DMS79 treated with DMSO at 0.1 percent for 48 hours (cell line): ENCODE measurements at places on chromosomes 5 and 9.
A peak's percentile ranks its signal among the peaks of the same experiment; 100 is the strongest.

- DNase-seq: no peak
Observed at GRCh38 chr9:80952363-80952922, 736.9 kb downstream of the TLE1 start.

DNA sequence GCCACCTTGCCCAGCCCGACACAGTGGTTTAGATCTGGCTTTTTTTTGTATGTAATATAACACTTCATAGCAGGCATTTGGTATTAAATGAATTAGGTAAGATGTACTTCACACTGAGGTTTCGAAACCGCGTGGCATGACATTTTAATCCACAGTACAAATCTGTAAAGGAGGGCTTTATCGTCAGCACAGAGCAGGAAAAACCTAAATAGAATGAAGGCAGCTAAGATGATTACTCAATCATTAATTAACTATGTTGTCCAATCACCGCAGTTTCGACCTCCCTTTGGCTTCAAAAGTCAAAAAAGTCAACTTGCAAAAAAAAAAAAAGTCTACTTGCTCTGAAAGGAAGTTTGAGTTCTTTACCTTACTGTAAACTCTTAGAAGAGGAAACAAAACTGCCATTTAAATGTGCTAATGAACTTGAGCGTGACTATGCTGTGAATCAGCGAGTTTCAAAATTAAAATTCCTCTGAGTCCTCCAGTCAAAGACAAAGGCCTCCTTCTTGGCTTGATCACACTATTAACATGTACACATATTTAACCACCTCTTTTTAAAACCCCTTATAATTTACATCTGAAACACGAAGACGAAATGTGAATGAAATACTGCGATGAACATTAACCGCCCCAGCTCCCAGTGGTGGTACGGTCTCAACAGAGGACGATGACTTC is 698 bp upstream of the SEC24A start:
- peak; percentile 41 for DNase-seq

DNA sequence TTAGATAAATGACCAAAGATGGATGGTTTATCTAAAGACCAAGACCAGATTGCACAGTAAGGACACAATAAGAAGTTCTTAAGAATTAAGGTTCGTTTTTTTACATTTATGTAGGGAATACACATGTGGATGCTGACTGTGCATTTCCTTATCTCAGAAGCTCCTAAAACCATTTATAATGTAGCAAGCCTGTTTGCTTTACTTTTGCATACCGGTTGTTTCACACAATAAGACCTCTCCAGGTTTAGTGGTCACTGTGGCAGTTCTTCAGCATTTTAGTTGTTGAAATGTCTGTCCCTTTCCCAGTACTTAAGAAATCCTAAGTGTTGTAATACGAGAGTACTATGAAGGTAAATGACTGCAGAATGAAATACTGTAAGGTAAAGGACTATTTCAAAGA is 43.6 kb downstream of the BASP1 start:
- DNase-seq: peak; percentile 16

- DNase-seq: no peak
Observed at GRCh38 chr9:3525096-3525835, 535 bp downstream of the RFX3 start.

- peak; percentile 37 for DNase-seq
Observed at GRCh38 chr5:112636751-112637150, 100.9 kb upstream of the APC start.

DNA sequence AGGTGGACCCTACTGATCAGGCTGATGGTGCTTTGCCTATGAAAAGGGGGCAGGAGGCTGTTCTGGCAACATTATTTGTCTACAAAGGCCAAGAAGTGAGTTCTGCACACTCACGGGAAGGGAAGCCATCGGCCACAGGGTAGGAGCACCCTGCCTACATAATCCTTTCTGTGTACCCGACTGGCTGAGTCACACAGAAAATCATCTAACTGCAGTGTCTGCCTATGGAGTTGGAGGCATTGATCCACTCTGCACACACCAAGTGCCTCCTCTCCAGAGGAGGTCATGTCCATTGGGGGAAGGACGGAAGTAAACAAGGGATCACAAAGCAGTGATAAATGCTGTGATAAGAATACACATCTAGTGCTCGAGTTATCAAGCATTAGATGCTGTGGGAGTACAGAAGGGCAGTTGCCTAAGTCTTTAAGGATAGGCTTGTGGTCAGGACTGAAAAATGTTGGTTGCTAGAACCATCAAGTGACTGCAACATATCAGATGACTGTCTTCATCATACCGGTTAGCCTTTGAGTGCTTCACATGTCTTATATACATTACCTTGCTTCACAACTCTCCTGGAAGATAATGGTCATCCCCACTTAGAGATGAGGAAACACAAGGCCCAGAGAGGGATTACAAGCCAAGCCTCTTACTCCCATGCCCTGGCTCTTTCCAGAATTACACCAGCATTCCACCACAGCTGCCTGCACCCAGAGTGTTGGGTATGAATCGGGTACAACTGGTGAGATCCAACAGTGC is 1.3 kb upstream of the SLC2A8 start:
- DNase-seq: no peak

DNA sequence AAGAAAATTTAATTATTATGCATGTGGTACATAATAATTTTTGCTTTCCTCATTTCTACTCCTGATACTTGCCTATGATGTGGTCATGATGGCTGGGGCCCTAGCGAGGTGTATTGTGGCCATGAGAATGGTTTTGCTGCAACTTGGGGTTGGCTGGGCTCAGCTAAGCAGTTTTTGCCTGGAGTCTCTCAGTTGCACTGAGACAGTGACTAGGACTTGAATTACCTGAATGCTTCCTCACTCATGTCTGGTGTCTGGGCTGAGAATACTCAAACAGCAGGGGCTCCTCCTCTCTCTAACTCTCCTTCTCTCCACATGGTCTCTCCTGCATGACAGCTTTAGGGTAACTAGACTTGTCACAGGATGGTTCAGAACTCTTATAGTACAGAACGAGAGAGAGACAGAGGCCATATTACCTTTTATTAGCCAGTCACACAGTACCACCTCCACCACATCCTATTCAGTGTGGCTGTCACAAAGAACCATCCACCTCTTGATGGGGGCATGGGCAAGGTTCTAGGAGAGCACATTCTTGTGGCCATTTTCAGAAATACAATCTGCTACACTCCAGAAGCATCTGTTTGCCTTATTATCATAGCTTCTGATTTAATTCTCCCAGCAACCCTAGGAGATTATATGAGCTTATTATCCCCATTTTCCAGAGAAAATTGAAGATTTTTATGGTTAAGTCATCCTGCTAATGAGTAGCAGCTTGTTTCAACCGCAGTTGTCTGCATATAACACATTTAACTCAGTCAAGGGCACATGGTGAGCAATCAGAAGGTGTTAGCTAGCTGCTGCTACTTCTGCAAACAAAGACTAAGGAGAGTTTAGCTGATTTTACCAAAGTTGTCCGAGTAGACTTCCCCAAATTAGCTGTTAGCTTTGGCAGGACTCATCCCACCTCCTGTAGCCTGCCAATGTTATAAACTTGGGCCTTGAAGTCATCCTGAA is 245.1 kb downstream of the DOCK8 start:
- DNase-seq: no peak

DNA sequence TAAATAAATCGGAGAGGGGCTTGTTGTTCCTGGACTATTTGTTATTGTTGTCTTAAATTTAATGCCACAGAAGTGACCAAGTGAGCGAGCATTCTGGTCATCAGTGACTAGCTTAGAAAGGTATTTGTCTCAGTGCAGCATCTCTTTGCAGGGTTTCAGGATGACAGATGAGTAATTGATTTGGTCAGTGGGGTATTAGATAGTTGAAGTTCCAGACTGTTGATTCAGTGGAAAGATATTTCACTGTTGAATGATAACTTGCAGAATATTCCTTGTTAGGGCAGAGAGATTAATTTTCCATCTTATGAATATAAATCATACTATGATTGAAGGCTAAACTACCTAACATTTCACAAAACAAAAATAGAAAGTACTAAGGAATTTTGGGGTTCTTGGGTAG is 122.4 kb downstream of the TRIO start:
- no peak for DNase-seq

DNA sequence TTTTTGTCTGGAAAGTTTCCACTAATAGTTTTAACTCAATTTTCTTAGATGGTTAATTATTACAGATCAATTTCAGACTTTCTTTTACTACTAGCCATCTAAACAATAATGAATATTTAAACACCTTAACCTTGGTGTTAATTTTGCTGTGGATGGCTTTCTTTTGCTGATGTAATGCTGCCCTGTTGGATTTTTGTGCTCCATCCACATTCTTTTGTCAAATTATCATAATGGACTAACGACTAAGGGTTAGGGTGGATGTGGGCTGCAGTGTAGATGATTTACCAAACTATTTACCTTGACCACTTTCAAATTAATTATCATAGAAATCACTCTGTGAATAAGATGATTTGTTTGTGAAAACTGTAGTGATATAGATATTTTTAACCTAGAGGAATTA is 15.6 kb upstream of the TMEM38B start:
- DNase-seq: no peak

DNA sequence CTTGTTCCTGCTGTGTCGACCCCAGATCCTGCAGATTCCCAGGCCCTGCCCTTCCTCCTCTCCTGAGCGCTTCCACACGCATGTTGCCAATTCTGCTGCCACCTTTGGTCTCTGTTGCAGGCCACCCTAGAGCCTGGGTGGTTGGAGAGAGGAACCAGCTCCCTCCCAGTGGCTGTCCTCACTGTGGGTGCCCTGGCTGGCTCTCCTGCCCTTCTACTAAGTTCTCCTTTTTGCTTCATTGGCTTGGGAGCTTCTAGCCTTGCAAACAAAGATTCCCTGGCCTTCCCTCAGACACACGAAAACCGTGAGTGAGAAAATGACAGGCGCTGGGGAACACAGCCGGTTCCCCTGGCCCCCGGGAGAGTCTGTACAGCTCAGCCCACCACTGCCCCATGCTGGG is 14.2 kb upstream of the NCS1 start:
- DNase-seq: no peak

- no peak for DNase-seq
Observed at GRCh38 chr9:4734150-4734549, 6.9 kb downstream of the AK3 start.

DNA sequence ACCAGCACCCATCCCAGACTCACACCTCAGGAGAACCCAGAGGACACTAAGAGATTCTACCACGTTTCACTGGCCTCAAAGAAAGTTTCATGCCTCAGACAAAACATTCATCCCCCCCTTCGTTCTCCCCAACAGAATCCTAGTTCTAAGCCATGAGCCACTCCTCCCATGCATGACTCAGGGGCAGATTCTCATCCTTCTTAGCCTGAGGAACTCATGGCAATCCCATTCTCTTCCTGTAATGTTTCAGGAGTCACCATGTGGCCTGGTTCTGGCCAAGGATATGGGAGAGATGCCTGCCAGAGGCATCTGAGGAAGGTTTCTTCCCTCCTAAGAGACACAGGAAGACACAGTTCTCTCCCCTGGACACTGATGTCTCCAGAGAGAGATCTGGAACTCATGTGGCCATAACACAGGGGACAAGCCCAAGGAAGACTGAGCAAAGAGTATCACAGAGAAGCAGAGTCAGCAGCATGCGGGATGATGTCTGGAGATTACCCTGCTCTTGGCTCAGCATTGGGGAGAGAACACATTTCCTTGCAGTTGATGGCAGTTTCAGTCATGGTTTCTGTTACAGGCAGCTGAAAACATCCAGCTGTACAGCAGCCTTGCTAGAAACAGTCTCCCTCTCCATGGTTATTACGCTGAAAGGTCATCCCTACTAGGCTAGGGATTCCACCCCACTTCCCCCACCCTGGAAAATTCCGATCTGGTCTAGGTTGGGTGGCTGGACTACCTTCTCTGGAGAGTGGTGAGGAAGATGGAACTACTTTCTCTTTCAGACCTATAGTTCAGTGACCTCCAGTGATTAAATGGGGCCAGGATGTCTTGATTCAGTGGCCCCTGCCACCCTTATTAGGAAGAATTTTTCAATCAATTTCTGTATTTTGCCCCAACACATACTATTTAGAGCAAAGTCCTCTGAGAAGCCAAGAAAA is 115.4 kb downstream of the ZNF608 start:
- no peak for DNase-seq

GRCh38 chr9:4973902-4974301 is 11.2 kb upstream of the JAK2 start:
- DNase-seq: no peak

DNA sequence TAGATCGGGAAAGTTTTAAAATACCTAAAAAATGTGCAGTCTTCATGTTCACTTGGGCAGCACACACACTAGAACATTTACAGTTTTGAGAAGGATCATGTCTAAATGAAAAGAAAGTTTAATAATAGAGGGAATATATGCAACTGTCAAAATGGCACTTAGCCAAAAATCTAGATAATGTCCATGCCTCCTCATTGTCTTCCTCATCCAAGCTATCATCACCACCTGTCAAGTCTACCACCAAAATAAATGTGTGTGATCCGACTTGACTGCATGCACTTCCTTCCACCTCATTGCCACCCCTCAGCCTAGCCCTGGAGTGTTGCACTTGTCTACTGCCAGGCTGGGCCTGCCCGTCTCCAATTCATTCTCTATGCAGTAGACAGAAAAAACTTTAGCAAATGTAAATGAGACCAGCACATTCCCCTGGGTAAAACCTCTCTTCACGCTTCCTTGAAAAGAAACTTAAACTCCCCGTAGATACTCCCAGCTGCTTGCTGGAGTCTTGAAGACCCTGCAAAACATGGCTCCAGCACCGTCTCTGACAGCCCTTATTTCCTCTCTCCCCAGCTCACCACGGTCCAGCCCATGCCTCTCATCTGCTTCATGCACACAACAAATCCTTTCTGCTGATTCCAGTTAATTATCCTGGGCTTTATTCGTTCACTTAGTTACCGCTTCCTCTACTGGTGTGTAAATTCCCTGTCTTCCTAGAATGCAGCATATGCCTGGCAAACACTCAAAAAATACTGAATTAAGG is 66.9 kb downstream of the FANCC start:
- DNase-seq: peak; percentile 49

DNA sequence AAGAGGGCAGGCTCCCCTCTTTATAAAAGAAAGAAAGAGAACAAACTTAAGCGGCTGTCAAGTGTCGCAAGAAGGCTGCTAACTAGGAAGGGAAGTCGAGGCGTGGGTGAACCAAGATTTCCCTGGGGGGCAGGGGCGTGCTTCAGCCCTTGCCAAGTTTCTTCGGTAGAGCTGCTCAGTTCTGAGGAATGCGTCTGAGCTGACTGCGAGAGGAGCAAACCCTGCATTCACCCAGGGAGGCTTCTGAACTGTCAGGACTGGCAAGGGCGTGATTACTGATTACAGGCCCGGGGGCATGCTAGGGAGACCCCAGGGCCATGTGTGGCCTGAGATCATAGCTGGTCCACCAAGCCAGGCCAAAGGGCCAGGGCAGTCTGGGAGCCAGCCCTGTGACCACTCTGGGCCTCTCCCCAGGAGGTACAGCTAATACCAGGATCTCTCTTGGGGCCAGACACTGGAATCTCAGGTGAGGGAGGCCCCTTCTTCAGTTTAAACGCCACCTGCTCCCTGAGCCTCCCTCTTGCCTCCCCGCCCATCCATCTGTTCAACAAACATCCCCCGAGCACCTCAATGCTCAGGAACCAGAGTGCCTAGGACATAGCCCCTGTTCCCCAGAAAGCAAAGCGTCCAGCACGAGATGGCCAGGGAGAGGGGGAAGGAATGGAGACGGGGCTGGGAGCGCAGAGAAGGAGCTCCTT is 30.9 kb downstream of the SARDH start:
- no peak for DNase-seq

GRCh38 chr5:89998519-89999305 is 410.8 kb downstream of the CETN3 start:
- DNase-seq: no peak

GRCh38 chr9:26169708-26170107 is 491.5 kb upstream of the TUSC1 start:
- DNase-seq: no peak
